Endothelial cell of umbilical vein (primary cell): ENCODE measurements at places on chromosomes 16 and 17.

DNA sequence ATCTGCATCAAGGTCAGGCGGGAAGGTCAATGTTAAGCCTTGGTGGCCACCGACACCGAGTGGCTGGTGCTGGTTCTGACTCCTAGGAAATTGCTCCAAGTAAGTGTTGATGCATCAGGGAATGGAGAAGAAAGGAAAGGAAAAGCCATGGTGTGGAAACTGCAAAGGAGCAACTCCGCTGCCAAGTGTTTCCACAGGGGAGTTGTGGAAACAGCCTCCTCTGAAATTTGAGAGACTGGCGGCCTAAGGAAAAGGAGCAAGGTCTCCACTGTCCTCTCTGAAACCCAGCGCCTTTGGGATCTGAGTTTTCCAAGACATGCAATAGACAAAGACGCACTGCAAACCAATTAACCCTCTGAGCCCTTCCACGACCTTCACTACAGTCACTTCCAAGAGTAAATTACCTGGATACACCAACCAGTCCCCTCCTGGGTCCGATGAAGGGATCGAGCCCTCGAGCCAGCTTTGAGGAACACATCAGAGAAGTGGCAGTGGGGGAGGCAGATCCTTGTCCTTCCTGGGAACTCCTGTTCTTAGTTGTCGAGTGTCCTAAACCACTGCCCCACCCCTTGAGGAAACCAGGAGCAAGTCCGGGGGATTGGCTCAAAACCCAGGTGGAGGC, 51.1 kb downstream of the SRL start:
- DNase-seq = no peak

DNA sequence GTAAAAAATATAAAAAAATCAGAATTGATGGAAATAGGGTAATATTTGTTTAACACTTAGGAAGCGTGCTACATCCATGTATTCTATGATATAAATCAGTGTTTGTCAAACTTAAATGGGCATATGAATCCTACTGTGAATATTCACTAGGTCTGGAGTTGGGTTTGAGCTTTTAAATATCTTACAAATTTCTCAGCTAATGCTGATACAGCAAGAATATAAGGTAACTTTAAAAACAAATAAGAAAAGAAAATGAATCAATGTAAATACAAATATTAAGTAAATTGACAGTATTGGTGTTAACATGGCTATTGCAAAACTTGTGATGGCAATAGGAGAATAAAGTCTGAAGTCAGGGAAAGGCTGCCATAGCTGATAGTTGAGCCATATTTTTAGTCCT, 3.6 kb downstream of the MYH13 start:
- DNase-seq = no peak

GRCh38 chr17:37830151-37830993, 85.5 kb upstream of the HNF1B start:
- DNase-seq = peak; percentile 62

DNA sequence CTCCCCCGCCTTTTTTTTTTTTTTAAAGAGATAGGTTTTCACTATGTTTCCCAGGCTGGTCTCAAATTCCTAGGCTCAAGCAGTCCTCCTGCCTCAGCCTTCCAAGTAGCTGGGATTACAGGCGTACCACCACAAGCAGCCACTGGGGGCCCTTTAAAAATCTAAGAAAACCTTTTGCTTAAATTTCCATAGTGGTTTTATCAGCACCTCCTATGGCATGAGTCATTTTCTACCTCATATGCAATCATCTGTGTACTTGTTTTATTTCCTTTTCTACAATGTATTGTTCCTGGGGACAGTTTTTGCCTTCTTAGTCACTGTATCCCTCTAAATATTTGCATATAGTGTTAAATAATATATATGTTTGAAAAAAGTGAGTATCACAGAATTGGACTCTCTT, 29.2 kb downstream of the GNA13 start:
- DNase-seq = peak; percentile 82

DNA sequence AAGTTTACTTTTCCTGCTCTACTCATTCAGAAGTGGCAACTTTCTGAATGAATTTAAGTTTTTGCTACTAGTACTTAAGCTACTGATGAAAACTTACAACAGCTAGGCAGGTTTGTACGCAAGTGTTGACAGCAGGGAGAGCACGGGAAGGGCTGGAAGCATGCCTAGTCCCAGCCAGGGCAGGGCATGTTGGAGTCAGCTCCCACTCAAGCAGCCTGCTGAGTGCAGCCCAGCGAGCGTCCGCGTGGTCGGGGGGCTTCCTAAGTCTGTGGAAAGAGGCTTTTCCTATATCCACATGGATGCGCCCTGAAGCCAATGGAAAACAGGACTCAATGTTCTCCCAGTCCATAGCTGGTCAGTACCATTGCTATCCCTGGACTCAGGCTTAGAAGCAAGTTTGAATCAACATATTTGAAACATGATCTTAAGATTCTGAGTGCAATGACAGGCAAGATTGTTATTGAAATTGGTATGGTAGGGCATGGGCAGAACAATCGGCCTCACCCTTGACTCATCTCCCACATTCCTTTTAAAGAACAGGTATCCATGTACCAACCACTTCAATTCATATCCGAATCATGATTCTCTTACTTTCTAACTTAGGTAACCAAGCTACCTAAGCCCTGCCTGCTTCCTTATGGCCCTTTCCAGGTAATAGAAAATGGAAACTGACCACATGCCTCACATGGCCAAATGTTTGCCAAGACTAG, 22.5 kb downstream of the CYB5D2 start:
- DNase-seq = no peak

DNA sequence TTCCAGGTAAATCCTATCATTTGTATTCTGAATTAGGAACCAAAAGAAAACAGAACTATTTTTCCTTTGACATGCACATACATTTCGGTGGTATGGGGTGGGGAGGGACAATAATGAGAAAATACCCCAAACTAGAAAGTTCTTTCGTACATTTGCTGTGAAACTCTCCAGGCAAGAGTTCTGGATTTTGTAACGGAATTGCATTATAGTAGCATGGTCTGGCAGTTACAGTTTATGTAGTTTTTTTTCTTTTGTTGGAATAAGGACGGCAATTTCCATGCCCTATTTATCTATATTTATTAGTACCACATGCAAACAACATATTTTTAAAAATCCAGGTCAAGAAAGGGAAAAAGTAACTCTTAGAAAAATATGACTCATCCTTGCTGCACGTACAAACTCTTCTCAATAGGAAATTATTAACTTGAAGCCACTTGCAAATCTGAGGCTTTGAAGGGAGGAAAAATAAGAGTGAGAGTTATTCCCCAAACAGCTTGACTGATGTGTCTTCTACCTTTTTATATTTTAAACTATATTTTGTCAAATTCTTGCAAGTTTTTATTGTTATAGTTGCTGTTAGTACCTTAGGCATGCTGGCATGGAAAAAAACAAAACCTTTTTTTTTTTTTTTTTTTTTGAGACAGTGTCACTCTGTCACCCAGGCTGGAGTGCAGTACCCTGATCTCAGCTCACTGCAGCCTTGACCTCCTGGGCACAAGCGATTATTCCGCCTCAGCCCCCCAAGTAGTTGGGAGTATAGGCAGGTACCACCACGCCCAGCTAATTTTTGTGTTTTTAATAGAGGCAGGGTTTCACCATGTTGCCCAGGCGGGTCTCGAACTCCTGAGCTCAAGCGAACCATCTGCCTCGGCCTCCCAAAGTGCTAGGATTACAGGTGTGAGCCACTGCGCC, 69.3 kb downstream of the WWP2 start:
- DNase-seq = peak; percentile 66
